NCI-H524 treated with DMSO at 0.1 percent for 48 hours (cell line): ENCODE measurements at places on chromosomes 13 and 19.

DNA sequence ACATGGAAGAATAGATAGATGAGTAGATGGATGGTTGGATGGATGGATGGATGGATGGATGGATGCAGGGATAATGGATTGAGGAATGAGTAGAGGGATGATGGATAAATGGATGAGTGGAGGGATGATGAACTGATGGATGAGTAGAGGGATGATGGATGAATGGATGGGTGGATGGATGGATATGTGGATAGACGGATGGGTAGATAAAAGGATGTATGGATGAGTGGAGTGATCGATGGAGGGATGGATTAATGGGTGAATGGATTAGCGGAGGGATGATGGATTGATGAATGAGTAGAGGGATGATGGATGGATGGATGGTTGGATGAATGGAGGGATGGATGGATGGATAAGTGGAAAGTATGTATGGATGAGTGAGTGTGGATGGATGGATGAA is 533.2 kb downstream of the RFC3 start:
- no peak for DNase-seq

DNA sequence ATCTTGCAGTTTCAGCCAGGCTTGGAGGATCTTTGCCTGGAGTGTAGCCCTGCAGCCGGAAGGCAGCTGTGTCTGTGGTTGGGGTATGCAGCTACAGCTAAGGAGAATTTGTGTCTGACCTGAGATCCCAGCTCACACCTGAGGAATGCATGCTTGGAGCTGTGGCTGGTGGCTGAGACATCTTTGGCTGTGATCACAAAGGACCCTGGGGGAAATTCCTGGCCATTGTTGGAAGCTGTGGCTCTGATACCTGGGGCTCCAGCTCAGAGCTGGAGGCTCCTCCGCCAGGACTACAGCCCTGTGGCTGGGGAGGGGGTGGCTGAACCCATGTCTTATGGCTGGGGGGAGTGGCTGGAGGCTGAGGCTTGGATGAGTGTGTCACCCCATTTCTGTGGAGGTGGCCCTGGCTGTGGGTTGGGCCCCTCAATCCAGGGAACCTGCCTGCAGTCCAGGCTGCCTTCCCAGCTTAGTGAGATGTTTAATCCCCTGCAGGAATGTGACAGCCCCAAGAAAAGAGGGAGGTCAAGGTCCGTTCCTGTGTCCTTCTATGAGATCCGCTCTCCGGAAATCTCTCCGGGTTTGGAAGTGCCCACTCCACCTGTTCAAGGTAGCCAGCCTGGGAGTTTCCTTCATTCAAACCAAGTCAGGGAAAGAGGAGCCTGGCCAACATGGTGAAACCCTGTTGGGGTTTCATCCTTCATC is 27.6 kb downstream of the ARHGEF18 start:
- no peak for DNase-seq

DNA sequence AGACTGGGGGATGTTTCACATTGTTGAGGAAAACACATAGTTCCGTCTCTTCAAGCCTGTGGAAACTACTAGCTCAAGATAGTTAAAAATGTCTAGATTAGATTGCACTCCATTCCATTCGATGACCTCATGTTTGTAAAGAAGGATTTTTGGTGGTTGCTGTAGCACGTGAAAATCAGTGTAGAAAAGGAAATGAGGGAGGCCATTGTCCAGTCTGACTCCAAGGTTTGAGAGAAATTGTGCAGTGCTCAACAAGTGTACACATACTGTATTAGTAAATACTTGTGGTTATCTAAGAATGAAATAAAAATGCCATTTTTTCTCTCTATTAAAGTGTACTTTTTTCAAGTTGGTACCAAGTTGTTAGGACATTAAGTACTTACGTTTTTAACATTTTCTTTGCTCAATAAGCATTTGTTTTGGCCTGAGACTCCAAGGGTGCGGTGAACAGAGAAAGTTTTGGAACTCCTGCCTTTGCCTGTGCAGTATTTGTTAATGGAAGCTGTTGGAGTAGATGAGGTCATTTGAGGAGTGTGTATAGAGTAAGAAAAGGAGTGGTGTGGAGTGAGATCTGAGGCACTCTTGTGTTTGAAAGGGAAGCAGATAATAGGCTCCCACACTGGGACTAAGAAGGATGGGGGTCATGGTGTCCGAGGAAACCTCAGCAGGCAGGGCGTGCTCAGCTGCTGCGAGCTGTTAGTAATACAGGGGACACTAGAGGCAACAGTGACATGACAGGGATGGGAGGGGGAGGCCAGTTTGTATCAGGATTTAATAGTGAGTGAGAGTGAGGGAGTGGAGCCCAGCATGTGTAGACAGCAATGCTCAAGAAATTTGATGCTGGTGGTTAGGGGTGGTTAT is 4.4 kb downstream of the WASF3 start:
- no peak for DNase-seq

- DNase-seq, result no peak
These were observed 41.7 kb downstream of the SPATA13 start for GRCh38 chr13:24202215-24202614.

DNA sequence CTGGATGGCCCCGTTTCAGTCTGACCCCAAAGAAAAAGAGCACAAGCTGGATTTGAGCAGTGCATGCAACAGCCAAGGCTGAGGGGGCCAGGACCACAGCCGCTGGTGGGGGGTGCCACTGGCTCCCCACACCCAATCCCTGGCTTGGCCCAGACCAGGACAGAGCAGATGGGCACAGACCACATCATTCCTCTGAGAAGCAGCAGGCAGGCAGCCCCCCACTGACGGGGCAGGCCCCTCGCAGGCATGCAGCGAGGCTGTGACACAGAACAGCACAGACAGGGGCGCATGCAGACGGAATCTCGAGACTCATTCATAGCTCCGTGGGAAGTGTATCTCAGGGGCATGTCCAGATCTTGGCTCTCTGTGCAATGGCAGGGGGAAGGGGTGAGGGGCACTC is 74.9 kb downstream of the IER2 start:
- no peak for DNase-seq

DNA sequence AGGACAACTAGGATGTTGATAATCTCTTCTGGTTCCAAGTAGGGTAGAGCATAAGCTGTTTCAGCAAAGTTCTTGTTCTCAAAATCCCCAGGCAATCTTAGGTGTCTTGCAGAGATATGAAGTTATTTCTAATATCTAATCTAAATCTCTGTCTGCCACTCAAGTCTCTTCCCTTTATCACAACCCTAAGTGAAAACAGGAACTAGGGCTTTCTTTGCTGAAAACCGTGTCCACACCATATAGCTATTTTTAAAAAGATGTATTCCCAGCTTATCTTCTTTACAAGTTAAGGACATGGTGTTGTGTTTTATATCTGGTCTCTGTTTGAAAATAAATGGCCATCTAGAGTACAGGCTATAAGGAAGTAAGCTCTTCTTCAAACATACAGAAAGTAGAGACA is 11.3 kb upstream of the RNASEH2B start:
- DNase-seq, result no peak

GRCh38 chr13:53018690-53019647 is 9.6 kb upstream of the OLFM4 start:
- DNase-seq, result no peak

GRCh38 chr19:10654610-10655456 is 687 bp downstream of the ILF3 start:
- no peak for DNase-seq

DNA sequence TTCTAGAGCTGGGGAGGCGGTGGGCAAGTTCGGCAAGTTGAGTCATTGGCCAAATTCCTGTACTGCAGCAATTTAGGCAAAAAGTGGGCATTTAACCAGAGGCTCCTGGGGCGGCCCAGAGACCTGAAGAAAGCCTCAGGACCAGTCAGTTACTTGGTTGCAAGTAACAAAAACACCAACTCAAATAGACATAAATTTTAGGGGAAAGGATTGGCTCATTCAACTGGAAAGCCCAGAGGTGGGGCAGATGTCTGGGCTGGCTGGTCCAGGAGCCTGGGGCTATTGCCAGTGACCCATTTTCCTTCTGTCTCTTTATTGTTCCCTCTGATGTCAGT is 97.1 kb downstream of the SIPA1L3 start:
- DNase-seq, result no peak

DNA sequence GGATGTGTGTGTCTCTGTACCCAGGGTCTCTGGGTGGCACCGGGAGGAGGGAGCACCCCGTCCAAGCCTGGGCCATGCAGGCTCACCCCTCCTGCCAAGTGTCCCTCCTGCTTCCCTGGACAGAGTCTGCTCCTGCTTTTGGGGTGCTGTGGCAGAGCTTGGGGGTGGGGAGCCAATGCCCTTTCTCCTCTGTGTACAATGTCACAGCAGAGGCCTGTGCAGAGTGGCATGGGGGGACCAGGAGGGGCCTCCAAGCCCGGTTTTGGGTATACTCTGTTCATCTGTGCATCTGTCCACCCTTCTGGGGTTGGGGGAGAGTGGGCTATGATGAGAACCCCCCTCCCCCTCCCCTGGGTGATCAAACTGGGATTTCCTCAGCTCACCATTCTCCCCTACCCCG is 33.5 kb downstream of the PDE4A start:
- no peak for DNase-seq

DNA sequence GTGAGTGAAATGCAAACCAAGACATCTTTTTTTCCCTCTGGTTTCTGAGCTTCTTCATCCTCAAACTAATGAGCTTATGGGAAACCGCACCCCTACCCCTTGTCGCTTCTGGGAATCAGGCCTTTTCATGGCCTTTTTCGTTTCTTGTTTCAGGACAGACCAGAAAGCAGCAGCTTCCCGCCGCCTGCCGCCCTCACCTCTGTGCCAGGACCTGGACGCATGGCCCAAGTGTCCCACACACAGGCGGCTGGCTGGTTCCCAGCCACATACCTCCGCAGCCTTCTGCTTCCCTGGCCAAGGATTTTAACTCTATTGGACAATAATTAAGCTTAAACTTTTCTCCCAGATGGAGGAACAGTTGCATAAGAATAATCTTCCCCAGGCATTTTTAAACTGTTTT is 114.1 kb upstream of the SLITRK1 start:
- DNase-seq, result no peak

DNA sequence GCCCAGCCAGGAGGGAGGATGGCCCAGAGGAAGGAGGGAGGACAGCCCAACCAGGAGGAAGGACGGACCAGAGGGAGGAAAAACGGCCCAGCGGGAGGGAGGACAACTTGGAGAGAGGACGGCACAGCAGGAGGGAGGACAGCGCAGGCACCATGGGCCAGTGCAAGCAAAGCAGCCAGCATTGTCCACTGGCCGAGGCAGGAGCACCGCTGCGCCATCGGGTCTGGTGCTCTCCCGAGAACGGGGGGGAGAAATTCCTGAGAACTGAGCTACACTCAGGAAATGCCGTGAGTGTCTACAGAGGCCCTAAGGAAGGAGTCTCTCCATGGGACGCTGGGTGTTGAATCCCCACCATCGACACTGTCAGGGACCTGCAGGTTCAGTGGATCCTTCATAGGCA is 38.5 kb upstream of the SOX1 start:
- DNase-seq, result no peak

DNA sequence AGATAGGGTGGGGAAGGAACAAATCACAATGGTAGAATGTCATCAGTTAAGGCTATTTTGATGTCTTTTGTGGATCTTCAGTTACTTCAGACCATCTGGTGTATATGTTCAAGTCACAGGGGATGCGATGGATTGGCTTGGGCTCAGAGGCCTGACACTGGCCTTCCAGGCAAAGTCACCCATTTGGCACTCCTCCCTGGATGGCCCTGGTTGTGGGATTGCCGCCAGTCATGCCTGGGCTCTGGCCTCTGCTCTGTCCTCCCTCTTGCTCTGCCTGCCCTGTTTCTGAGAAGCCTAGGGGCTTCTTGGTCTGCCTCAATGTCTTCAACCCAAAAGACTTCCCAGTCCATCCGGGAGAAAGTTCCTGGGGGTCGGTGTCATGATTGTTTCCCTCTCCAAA is 50.2 kb downstream of the ZNF146 start:
- DNase-seq, result no peak

DNA sequence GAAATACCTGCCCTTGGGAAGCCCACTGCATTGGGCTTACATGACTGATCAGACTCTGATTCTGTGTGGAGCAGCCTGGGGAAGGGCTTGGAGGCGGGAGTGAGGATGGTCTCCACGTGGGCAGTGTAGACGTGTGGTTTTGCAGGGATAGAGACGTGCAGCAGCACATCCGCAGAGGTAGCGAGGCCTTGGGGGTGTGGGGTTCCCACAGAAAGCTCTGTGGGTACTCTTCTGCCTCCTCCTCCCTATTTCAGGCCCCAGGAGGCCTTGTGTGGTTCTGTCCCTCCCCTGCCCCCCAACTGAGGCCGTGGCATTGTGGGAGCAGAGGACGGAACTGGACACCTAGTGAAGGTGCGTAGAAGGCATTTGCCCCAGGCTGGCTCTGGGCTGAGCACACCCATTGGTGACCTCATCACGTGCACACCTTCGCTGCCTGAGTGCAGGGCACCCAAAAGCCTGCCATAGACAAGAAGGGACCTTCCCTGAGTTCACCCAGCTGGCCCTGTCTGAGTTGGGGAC is 28.9 kb downstream of the PPP1R37 start:
- no peak for DNase-seq

GRCh38 chr13:66994097-66994496 is 236.0 kb downstream of the PCDH9 start:
- DNase-seq, result no peak

- DNase-seq, result no peak
These were observed at the start of gene ATP12A for GRCh38 chr13:24680258-24680920. ATP12A (plus strand) TSS chr13:24680408; CDS start chr13:24680744, 336 bp downstream.

DNA sequence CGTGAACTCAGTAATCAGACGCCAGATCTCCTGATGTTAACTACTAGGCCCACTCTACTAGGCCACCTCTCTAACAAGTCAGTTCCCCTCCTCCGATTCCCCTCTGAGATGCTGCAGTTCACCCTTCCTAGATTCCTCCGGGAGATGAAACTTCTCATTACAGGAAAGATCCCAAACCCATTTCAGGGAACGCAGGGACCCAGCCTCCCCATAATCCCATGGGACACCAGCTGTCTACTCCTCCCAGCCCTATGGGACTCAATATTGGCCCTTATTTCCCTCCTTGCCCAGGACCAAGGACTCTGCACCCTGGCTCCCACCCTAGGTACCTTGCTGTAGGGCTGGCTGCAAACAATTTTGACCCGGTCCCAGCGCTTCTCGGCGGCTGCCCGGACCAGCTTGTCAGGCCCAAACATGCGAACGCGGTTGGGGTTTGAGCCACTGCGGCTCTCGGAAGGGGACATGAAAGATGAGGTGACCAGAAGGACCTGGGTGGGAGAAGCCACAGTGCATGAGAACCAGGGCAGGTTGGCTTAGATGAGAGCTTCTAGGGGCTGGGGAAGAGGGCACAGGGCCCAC is 20.9 kb downstream of the XRCC1 start:
- DNase-seq, result no peak

- no peak for DNase-seq
These were observed 1198.3 kb downstream of the OLFM4 start for GRCh38 chr13:54226876-54227275.

GRCh38 chr19:13176345-13176744 is 26.1 kb downstream of the IER2 start:
- DNase-seq, result no peak

DNA sequence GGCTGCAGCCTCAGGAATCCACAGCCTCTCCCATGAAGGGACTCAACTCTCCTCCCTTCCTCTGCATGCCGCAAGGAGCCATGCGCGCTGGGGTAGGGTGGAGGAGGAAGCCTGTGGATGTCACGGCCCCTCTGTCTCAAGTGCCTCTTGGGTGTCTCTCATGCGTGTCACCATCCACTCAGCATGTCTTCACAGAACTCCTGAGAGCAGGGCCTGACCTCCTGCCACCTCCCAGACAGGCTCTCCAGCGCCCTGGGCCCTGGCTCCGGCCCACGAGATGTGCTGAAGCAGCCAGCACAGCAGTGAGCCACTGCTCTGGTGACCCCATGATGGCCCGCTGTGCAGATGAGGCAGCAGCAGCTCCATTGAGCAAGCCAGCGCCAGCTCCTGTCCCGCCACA is 25.9 kb upstream of the SPACA7 start:
- DNase-seq, result no peak
